ENCODE measurements at places on chromosomes 1 and 21. TPM values are rescaled to one million over a fixed set of nuclear protein-coding genes. Genes with fewer than 3 reads are reported as not detected.

IL6R gene
- 4.5 TPM for total RNA-seq

FRRS1 gene
- 2.8 TPM for total RNA-seq

RASSF5 gene
- total RNA-seq, result 5.8 TPM

LCK gene
- not detected for total RNA-seq

- DNase-seq, result no peak
Observed at GRCh38 chr1:192916021-192916420, 107.2 kb downstream of the RGS2 start.

DNA sequence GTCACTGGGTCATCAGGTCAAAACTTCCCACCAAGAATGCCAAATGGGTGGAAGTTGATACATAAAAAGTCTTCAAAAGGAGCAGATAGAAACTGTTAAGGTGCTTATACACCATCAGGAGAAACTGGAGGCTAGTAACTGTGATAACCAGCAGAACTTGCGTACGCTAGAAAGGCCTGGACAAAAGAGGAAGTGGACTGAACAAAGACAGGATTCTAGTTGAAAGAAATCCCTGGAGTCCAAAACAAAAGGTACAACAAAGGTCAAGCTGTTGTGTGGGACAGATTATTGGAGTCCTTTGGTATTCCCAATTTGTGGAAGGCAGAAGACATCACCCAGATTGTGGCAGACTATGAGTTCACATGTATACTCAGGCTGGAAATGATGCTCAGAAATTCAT is 215.8 kb upstream of the PBX1 start:
- DNase-seq, result no peak

GRCh38 chr1:154982341-154982740 is 803 bp upstream of the FLAD1 start:
- no peak for DNase-seq

- peak; percentile 41 for DNase-seq
Observed at GRCh38 chr21:44299458-44300261, at the start of gene PFKL. Gene PFKL, plus strand, starts transcription at chr21:44300053. Its CDS starts 53 bp downstream, at chr21:44300106.

GRCh38 chr1:168731244-168731953 is 2.4 kb upstream of the DPT start:
- DNase-seq, result no peak

GRCh38 chr1:6110326-6110725 is 64.6 kb downstream of the KCNAB2 start:
- DNase-seq, result no peak

DNA sequence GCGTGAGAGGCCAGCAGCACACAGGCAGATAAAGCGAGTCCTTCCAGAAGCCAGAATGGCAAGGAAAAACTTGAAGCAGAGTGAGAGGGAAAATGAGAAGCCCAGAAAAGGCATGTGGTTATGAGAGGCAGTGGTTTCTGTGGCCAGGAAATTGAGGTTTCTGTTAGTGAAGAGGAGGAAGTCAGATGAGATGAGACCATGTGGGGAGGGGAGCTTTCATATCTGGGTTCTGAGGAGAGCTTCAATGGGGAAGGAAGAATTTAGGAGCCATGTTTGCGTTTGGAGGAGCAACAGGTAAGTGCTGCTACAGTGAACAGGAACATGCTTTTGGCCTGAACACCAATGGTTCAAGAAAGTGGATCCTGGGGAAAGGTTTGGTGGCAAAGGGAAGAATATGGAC is 6.1 kb upstream of the CD1A start:
- no peak for DNase-seq

DNA sequence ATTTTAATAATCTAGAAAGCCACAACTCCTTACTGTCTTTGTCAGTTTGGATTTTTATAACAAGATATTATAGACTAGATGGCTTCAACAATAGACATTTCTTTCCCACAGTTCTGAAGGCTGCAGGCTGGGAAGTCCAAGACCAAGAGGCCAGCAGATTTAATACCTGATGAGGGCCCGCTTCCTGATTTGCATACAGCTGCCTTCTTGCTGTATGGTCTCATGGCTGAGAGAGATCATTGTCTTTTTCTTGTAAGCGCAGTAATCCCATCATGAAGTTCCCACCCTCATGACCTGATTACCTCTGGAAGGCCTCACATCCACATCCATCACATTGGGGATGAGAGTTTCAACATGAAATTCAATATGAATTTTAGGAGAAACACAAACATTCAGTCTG is 9.8 kb downstream of the RPS6KC1 start:
- no peak for DNase-seq

DNA sequence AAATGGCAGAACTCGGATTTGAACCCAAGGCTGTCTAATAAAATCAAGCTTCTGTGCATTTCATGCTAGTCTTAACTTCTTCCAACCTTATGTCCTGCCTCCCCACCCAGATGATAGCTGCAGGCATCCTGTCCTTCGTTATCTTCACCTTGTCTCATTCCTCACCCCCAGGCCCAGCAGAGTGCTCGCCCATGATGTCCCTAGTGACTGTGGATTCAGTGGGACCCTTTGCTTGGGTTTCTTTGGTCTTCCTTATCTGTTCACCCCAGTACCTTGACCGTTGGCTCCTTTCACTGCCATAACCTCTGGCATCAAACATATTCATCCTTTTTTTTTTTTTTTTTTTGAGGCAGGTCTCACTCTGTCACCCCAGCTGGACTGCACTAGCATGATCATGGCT is 5.6 kb upstream of the BSDC1 start:
- no peak for DNase-seq

GRCh38 chr1:78004719-78005447 is at the start of gene DNAJB4:
Gene DNAJB4, plus strand, starts transcription at chr1:78004939. Its CDS starts 172 bp downstream, at chr1:78005111.
- peak; percentile 94 for DNase-seq

GRCh38 chr21:46243960-46244361 is 15.4 kb upstream of the LSS start:
- no peak for DNase-seq

Measured in A172 (cell line).